ENCODE measurements at places on chromosomes 12 and 14.

GRCh38 chr12:55392032-55392795 lies 8.1 kb upstream of the OR6C65 start:
- no peak for DNase-seq

- DNase-seq: no peak
Observed at GRCh38 chr12:16189849-16190248, 87.6 kb downstream of the SLC15A5 start.

DNA sequence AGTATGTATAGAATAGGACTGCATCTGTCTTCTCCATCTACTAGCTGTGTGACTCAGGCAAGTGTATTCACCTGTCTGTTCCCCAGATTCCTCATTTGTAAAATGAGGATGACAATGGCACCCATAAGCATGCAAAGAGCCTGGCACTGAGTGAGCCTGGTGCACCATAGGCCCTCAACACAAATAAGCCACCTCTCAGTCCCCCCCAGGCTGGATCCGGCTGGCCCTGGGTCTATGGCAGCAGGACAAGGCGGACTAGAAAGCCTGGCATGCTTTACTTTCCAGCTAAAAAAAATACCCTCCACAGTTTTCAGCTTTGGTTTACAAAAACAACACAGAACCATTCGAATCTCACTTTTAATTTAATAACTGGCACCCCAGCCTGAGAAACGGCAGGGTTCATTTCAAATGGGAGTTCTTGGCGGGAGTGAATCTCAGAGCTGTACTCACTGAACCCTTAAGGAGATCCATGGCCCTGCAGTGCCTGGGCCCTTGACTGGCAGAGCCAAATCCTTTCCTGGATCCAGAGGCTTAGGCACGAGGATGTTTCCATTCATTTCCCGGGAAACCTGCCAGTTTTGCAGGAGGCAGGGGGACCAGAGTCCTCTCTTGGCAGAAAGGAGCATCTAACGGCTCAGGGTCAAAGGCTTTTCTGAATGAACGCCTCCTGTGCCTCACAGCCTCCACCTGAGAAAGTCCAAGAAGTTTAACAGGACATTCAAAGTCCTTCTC lies 17.7 kb downstream of the SYNE3 start:
- no peak for DNase-seq

DNA sequence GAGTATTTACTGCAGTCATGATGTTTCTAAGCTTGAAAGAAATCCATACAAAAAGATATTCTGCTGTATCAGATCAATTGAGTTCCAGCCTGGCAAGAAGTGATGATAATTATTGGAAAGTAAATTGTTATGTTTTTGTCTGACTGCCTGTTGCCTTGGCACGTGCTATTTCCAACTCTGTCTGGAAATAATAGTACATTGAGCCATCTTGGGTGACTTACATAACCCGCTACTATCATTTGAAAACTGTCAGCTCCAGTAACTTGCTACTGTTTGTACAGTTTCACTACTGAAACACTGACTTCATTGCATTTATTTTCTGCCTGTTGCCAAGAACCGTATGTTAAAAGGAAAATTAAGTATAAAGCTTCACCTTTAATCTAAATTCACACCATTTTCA lies 318.6 kb downstream of the ITPR2 start:
- no peak for DNase-seq

DNA sequence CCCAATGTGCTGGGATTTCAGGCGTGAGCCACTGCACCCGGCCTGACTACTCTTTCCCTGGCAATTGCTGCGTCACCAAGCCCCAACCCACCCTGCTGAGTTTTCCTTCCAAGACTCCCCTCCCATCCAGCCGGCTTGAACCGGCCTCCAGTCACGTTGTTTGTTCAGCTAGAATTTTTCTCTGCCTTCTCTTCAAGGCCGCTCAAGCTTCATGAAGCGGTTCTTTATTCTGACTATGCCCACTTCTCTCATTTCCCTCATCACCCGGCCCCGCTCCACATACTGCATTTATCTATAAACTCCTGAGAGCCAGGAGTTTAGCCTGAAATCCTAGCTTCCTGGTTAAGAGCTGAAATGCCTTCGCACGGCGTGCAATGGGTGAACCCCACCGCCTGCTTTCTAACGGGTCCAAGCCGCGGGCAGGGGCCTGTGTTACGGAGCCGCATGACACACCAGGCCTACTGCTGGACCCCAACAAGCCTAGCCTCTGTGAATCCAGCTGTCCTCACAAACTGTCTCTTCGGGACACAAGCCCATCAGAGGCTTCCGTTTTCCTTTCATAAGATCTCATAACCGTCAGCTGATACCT lies 999 bp upstream of the DCAF4 start:
- DNase-seq: no peak

- DNase-seq: no peak
Observed at GRCh38 chr12:53986686-53987483, 1.9 kb downstream of the HOXC10 start.

- DNase-seq: no peak
Observed at GRCh38 chr12:19186722-19187661, 57.5 kb downstream of the PLEKHA5 start.

GRCh38 chr12:520119-520518 lies 60.4 kb downstream of the B4GALNT3 start:
- no peak for DNase-seq

GRCh38 chr14:78767436-78767835 lies 597.3 kb downstream of the NRXN3 start:
- DNase-seq: no peak

DNA sequence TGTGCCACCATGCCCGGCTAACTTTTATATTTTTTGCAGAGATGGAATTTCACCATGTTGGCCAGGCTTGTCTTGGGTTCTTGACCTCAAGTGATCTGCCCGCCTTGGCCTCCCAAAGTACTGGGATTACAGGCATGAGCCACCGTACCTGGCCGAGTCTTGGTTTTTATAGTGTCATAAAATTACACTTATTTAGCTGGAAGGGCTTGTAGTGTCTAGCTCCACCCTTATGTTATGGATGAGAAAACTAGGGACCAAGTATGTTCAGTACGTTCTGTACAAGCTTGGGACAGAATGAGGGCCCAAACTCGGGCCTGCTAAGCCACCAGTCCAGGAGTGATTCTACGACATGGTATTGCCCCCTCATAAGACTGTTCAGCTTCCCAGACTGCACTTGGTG lies 35.1 kb downstream of the SYNE2 start:
- DNase-seq: no peak

DNA sequence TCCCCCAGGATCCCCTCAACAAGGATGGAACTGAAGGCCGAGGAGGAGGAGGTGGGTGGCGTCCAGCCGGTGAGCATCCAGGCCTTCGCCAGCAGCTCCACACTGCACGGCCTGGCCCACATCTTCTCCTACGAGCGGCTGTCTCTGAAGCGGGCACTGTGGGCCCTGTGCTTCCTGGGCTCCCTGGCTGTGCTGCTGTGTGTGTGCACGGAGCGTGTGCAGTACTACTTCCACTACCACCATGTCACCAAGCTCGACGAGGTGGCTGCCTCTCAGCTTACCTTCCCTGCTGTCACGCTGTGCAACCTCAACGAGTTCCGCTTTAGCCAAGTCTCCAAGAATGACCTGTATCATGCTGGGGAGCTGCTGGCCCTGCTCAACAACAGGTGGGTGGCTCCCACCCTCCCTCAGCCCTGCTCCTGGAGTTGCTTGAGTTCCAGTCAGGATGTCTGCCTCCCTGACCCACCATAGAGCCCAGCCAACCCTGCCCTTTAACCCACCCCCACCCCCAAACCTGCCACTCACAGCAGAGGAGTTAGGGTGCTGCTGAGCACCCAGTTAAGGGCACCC lies 1.4 kb downstream of the ASIC1 start:
- no peak for DNase-seq

DNA sequence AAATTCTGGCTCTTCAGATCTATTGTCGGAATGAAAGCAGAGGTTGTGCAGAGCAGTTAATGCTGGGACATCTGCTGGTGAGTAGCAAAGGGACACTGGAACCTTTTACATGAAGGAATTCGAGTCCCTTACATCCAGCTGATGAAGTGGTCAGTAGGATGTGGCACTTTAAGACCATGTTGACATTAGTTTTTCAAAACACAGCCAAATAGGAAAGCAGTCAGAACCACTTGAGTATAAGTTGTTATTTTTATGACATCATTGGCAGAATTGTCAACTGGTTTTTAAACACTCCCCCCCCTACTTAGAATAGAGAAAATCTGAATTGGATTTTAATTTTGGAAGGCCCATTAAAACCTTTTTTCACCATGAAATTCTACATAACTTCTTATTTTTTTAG lies 46.8 kb upstream of the AMN start:
- no peak for DNase-seq

- DNase-seq: no peak
Observed at GRCh38 chr12:147242-147641, 66.7 kb downstream of the SLC6A12 start.

DNA sequence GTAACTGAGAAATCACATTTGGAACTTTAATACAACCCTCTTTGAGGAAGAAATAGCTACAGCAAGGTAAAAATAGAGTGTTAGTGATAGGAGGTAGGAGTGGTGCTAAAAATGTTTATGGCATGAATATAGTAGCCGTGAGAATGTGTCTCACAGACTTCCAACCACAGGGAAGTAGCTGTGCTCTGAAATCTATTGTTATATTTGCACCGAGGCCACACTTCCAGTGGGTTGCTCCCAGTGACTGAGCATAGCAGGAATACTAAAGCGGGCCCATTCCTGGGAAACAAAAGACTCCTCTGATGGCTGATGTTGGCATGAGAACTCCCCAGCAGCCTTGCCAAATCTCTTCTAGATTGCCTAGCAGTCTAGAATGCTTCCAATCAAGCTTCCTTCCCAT lies 174.1 kb upstream of the PLXNC1 start:
- no peak for DNase-seq

DNA sequence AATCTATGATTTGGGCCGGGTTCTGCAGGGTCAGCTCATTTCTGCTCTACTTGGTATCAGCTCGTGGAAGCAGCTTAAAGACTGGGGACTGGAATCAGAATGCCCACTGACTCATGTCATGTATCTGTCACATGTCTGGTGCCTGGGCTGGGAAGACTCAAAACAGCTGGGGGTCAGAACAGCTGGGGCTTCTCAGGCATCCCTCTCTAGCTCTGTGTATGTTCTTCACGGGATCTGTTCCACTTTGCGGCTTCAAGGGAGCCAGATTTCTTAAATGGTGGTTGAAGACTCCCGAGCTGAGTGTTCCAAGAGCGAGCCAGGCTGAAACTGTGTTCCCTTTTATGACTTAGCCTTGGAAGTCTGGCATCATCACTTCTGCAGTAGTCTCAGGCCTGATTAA lies 11.9 kb downstream of the AEBP2 start:
- no peak for DNase-seq

GRCh38 chr12:70149013-70149412 lies 94.2 kb upstream of the CNOT2 start:
- DNase-seq: no peak

- DNase-seq: no peak
Observed at GRCh38 chr14:31578266-31578665, 17.1 kb downstream of the NUBPL start.

DNA sequence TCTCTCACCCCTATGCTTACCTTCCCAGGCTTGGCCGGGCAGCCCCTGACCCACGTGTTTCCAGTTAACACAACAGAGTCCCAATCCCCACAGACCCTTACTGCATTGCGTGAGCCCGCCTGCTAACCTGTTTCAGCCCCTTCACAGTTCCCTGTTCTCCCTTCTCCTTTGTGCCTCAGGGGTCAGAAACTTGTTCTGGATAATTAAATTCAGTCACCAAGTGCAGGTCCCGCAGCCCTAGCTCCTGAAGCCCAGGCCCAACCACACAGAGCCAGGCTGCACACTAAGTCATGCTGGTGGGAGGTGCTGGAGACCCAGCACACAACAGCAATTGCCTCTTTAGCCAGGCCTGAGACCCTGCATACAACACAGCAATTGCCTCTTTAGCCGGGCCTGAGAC lies 9.6 kb downstream of the ISM2 start:
- no peak for DNase-seq

DNA sequence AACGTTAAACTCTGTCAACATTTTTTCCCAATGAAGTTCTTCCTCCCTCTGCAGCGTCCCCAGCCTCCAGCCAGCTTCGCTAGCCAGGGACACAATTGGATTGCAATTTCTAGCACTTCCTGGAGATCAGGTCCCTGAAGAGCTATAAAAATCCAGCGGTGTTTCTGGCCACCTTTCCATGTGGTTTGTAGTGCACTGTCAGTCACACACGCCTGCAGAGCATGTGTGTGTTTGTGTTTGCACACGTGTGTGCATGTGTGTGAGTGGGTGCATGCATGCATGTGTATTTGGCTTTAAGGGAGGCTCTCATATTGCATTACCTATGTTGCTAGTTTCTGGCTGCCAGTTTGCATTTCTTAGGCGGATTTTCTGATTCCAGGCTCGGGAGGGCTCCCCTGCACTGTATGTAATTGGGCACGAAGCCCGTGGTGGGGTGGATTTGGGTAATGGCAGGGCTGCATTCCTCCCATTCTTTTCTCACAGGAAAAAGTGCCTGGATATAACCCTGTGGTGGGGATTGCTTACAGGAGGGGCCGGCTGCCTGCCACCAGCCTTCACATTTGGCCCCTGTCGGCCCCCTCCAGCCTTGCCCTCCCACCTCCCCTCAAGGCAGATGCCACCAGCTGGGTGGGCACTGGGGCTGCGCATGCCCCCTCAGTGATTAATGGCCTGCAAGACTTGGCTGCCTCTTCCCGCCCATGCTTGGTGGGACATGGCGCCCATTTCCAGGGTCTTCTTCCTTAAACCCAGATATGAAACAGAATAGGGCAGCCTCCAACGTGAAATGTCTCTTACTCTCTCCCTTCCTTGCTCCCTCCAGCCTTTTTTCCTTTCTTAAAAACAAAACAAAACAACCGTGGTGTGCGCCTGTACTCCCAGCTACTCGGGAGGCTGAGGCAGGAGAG lies 74.0 kb downstream of the TSPAN9 start:
- DNase-seq: no peak

GRCh38 chr12:6960593-6961277 lies 9.6 kb downstream of the PTPN6 start:
- no peak for DNase-seq

DNA sequence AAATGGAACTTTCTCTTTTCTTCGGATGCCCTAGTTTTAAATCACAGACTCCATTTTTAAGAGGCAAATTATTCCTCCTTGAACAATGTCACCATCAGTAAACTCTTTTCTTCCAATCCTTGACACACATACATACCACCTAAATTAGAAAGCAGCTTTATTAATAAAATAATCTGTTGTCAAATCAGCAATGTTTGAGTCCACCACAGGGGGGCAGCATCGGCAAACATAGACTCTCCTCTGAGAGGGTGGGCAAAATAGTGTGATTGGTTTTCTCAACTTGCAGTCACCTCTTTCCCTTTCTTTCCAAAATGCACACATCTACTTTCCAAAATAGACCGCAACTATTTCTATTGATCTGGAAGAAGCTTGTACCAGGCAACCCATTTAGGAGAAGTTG lies 438.4 kb upstream of the OR4E1 start:
- DNase-seq: no peak

DNA sequence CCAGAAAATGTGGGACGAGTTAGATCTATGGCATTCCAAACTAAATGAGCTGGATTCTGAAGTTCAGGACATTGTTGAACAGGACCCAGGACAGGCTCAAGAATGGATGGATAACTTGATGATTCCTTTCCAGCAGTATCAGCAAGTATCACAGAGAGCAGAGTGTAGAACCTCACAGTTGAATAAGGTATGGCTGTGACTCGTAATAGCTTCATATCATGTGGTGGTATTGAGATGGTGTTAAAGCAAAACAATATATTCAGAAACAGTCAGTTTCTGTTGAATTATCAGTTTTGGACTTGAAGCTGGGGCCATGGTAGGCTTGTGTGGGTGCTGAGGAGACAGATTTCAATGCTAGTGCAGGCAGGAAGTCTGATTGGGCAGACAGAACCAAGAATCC lies 213.7 kb downstream of the ESR2 start:
- no peak for DNase-seq

Measured in stimulated activated CD8-positive, alpha-beta memory T cell treated with anti-CD3 and anti-CD28 coated beads, Interleukin-4, amount 100 ng/mL, for 1 hour (primary cell).